ENCODE measurements at places on chromosomes 1 and 21. TPM values are rescaled to one million over a fixed set of nuclear protein-coding genes. Genes with fewer than 3 reads are reported as not detected.
A peak's percentile ranks its signal among the peaks of the same experiment; 100 is the strongest.

DNA sequence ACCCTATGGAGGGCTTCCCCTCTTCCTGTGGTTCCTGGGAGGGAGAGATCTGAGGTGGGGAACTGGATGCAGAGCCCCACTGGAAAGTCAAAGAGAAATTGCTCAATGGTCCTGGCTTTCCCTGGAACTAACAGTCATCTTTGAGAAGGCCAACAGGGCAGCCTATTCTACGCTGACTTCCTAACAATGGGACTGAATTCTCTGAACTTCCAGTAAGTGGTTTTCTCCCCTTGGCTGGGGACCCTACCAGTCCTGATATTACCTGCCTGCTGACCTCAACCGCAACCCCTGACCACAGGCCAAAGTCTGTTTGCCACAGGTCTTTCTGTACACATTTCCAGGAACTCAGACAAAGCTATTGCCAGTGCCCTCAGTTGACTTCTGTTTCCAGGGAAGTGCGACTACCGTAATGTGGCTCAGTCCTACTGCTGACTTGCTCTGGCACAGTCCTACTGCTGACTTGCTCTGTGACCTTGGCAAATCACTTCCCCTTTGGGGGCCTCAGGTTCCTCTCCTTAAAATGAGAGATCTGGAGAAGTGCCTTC, 55.3 kb downstream of the C8B start:
- no peak for DNase-seq

GRCh38 chr21:43267391-43268085, 98.7 kb downstream of the CRYAA start:
- DNase-seq: no peak

DNA sequence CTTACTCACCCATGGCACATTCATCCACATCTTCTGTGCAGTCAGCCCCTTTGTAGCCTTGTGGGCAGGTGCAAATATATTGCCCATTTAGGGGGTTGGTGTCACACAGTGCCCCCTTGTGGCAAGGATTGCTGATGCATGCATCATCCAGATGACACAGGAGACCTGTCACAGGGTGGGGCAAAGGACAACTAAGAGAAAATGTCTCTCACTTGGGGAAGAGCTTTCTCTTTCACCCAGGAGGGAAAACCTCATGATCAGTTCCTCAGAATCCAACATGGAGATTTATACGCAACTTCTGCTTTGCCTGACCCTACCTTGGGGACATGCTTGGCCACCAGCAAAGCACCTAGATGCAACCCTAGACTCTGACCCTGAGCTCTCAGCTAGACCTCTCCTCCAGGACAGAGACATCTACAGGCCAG, 71.8 kb upstream of the ADAM30 start:
- peak; percentile 63 for DNase-seq

DNA sequence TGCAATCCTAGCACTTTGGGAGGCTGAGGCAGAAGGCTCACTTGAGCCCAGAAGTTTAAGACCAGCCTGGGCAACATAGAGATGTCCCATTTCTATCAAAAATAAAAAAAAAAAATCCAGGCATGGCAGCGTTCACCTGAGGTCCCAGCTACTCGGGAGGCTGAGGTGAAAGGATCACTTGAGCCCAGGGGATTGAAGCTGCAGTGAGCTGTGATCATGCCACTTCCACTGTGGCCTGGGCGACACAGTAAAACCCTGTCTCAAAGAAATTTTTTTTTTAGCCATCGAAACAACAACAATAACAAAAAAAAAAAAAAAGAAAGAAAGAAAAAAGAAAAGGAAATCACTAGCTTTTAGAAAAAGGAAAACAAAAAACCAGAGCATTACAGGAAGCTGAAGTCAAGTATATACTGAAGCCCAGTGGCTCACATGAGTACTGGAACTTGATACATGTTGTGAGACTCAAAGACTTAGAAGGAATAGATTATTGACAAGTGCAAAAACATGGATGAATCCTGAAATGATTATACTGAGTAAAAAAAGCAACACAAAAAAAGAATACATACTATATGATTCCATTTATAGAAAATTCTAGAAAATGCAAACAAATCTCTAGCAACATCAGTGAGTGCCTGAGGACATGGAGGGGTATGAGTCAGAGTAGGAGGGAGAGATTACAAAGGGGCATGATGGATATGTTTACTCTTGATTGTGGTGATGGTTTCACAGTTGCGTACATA, 6.1 kb upstream of the RABGAP1L start:
- no peak for DNase-seq

- DNase-seq: no peak
These were observed 303.4 kb upstream of the C1orf174 start for GRCh38 chr1:4203501-4203900.

GRCh38 chr1:247373721-247374141, 42.1 kb upstream of the ZNF496 start:
- peak; percentile 64 for DNase-seq

DNA sequence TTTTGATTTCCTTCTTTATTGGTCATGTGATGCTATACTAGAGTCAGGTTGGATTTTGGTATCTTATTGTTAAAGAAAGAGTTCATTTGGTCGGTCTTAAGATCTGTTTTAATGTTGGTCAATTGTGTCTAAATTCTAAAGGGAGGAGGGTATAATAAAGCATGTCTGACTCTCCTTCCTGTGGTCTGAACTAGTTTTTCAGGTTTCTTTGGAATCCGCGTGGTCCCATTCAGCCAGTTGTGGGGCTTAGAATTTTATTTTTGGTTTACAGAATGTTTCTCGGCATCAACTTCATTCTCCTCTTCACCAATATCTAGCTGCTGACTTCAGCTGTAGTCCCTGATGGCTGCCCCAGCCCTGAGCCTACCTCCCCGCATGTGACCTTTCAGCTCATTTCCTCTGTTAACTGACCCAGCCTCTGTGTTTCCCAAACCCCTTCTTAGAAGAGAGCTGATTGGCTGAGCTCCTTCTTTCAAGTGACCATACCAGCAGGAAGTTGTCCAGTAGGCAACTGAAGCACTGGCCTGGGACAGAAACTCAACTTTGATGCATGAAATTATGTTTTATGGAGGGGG, 8.7 kb upstream of the MYOC start:
- no peak for DNase-seq

GRCh38 chr1:200972985-200973742, 50.4 kb downstream of the KIF21B start:
- no peak for DNase-seq

- DNase-seq: peak; percentile 52
These were observed 131.6 kb downstream of the AJAP1 start for GRCh38 chr1:4786055-4786454.

GRCh38 chr1:203769505-203770343, 4.7 kb downstream of the LAX1 start:
- DNase-seq: peak; percentile 89

- no peak for DNase-seq
These were observed 494 bp downstream of the UBE2J2 start for GRCh38 chr1:1273209-1273511.

GRCh38 chr1:227568593-227568992, 5.2 kb downstream of the ZNF678 start:
- DNase-seq: no peak

DNA sequence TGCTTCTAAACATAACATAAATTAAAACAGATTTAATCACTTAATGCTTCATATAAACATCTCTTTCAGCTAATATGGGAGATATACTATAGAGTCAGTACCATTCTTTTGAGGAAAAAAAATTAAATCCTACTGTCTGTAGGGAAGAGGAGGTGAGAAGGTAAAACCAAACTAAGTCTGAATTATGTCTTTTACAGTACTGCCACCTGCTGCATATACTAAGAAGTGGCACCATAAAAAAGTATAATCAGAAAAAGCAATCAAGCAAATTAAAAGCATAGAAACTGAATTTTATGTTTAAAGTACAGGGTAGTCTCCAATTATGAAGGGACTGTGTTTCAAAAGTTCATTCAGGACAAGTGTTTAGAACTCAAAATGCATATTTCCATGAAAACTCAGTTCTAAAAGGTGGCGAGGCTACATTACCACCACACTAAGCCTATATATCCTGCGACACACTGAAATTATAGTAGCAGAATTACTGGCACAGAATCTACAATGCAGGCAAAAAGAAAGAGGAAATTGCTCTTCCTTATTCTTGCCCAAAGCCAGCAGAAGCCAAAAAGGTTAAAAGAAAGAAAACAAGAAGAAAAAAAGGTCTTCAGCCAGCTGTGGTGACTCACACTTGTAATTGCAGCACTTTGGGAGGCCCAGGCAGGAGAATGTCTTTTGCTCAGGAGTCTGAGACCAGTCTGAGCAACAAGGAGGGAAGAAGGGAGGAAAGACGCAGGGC, 9.0 kb downstream of the NSL1 start:
- DNase-seq: peak; percentile 31

DNA sequence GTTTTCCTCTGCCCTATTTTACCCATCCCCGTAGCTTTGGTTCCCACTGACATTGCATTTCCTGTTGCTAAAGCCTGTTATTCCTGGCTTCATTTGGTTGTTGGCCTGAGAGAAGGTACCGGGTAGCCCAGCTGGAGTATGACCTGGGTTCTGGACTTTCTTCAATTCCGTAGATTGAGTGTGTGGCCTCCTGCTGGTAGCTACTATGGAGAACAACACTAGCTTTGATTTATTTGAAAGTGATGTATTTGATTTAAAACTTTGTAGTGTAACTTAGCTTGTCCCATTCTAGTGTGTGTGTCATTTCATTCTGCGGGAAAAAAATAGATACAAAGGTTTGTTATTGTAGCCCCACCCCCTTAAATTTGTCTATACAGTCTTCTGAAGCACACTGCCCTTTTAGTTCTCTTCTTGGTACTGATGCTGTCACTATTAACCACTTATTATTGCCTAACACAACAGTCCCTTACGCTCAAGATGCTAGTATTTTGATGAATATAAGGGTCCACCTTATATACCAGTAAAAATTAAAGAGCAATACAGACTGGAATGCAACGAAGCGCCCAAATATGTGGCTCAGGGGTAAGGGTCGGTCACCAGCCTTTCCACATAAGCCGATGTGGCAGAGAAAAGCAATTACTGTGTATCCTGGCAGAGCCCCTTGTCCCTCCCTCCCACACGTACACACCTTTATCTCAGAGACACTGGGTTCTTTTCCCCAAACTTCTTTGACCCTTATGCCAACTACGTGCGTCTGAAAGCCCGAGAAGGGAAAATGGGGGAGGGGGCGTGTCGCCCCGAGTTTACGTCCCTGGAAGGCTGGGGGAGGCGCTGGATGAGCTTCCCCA, 643 bp upstream of the MOV10 start:
- peak; percentile 65 for DNase-seq

- DNase-seq: no peak
These were observed 393.4 kb downstream of the MATN1 start for GRCh38 chr1:30329802-30330557.

DNA sequence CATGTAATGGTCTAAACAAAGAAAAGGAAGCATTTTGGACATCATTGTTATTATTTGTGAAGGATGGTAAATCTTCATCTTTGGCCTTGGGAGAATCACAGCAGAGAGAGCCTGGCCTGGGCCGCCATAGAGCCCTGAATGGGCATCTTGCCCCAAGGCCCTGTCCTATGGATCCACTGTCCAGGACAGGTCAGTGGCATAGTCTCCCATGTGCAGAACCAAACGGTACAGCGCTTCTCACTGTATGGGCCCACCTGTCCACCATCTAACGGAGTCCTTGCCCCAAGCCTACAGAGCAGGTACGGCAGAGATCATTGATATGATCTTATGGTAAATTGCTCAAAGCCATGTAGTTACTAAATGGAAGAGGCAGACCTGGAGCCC, 185.7 kb downstream of the FOXD2 start:
- no peak for DNase-seq

DNA sequence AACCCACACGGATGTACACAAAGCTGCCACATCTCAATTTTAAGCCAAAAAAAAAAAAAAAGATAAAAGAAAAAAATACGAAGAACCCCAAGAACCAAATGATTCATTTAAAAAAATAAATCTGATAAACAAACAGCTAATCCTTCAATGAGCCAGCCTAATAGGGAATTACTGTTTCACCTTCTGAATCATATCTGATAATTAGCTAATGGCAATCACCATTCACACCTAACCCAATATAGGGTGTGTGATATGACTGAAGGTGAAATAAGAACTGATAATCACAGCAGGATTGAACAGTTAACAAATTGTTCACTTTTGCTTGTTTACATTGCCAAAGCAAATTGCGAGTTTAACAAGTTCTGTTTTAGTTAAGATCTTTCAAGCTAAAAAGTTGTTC, 61.4 kb downstream of the LAMC2 start:
- no peak for DNase-seq

GRCh38 chr1:39301606-39302005, 97.1 kb downstream of the MACF1 start:
- DNase-seq: no peak

DNA sequence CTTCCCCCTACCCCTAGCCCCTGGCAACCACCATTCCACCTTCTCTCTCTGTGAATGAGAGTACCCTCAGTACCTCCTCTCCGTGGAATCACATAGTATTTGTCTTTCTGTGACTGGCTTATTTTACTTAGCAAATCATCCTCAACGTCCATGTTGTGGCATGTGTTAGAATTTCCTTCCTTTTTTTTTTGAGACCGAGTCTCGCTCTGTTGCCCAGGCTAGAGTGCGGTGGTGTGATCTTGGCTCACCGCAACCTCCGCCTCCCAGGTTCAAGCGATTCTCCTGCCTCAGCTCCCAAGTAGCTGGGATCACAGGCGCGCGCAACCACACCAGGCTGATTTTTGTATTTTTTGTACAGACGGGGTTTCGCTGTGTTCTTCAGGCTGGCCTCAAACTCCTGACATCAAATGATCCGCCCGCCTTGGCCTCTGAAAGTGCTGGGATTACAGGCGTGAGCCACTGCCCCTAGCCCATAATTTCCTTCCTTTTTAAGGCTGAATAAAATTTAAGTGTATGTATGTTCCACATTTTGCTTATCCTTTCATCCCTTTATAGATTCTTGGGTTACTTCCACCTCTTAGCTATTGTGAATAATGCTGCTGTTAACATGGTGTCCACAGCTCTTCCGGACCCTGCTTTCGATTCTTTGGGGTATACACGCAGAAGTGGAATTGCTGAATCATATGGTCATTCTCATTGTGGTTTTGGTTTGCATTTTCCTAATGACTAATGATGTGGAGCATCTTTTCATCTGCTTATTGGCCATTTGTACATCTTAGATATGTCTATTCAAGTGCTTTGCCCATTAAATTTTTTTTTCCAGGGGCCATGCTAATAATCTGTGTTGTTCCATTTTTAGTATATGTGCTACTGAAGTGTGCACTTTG, 32.3 kb downstream of the ERRFI1 start:
- DNase-seq: no peak

TFF2 gene
- total RNA-seq: not detected

SLC2A5 gene
- 15.9 TPM for total RNA-seq

TSPEAR gene
- 1.0 TPM for total RNA-seq

EXO1 gene
- total RNA-seq: 3.2 TPM

GSTM1 gene
- total RNA-seq: not detected

LEMD1 gene
- not detected for total RNA-seq

CRNN gene
- 26.0 TPM for total RNA-seq

UBE2U gene
- total RNA-seq: not detected

NTMT2 gene
- not detected for total RNA-seq

HFM1 gene
- total RNA-seq: 3.9 TPM

FALEC gene
- not detected for total RNA-seq

LCE1A gene
- not detected for total RNA-seq

FAM167B gene
- total RNA-seq: 0.31 TPM

RAB4A gene
- total RNA-seq: 46.7 TPM

WDR64 gene
- not detected for total RNA-seq

SLC44A3 gene
- 3.3 TPM for total RNA-seq

ZNF683 gene
- not detected for total RNA-seq
